ENCODE measurements at places on chromosomes 5 and 9.

GRCh38 chr9:123883634-123884033 lies 46.3 kb downstream of the DENND1A start:
- no peaks in the 10 kb centered on the region for H3K4me1 ChIP-seq
- H3K27me3 ChIP-seq = peaks cover 3% of the 10 kb centered on the region
- peaks cover 10% of the 10 kb centered on the region for H3K36me3 ChIP-seq
- DNase-seq = no peak
- H3K4me3 ChIP-seq = no peak overlapping the region

GRCh38 chr5:31434898-31435297 lies 97.0 kb downstream of the DROSHA start:
- H3K36me3 ChIP-seq = peaks cover 31% of the 10 kb centered on the region
- peaks cover 10% of the 10 kb centered on the region for H3K4me1 ChIP-seq
- no peaks in the 10 kb centered on the region for H3K27me3 ChIP-seq
- no peak overlapping the region for H3K27ac ChIP-seq

- no peaks in the 10 kb centered on the region for H3K36me3 ChIP-seq
- H3K27me3 ChIP-seq = peaks cover 11% of the 10 kb centered on the region
- H3K27ac ChIP-seq = no peak overlapping the region
Measured at GRCh38 chr5:124972703-124973102, 226.3 kb upstream of the ZNF608 start.

GRCh38 chr5:154811653-154812465 lies 38.5 kb downstream of the FAXDC2 start:
- H3K27me3 ChIP-seq = no peaks in the 10 kb centered on the region
- no peaks in the 10 kb centered on the region for H3K4me1 ChIP-seq

DNA sequence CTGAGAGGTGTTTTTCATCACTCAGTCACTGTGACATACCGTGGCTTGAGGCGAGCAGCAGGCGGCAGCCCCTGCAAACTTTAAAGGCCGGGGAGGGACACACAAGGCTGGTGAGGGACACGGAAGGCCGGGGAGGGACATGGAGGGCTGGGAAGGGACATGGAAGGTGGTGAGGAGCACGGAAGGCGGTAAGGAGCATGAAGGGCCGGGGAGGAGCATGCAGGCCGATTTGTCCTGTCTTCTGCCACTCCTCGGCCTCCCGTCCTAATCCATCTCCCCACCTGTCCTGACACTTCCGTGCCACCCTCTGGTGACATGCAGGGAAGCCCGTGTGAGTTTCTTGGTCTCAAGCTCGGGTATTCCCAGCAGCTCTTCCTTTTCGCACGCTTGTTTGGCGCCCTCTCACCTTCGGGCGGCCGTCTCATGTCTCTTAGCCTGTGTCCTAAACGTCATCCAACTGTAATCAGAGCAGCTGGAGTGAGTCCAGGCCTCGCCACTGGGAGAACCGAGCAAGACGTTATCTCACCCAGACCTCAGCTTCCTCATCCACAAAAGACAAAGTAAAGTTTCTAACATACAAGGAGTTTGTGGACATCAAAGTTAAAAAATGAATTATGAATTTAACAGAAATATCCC lies 126.5 kb downstream of the MRPL36 start:
- no peak overlapping the region for H3K27ac ChIP-seq
- H3K27me3 ChIP-seq = peaks cover 60% of the 10 kb centered on the region
- peaks cover 5% of the 10 kb centered on the region for H3K4me1 ChIP-seq
- no peak for DNase-seq

- H3K4me3 ChIP-seq = no peak overlapping the region
- no peak for DNase-seq
Measured at GRCh38 chr9:124843456-124844034, 9.7 kb upstream of the WDR38 start.

GRCh38 chr5:83281658-83282057 lies 189.9 kb upstream of the VCAN start:
- H3K27ac ChIP-seq = no peak overlapping the region
- H3K4me1 ChIP-seq = peaks cover 16% of the 10 kb centered on the region
- no peak for DNase-seq

GRCh38 chr9:36929350-36929675 lies 104.8 kb downstream of the PAX5 start:
- peaks cover 55% of the 10 kb centered on the region for H3K27me3 ChIP-seq
- no peaks in the 10 kb centered on the region for H3K36me3 ChIP-seq
- no peak overlapping the region for H3K27ac ChIP-seq
- no peak overlapping the region for H3K4me3 ChIP-seq
- peaks cover 4% of the 10 kb centered on the region for H3K4me1 ChIP-seq
- DNase-seq = no peak

GRCh38 chr9:69600314-69601047 lies 71.7 kb downstream of the APBA1 start:
- no peaks in the 10 kb centered on the region for H3K27me3 ChIP-seq
- H3K27ac ChIP-seq = no peak overlapping the region
- H3K36me3 ChIP-seq = no peaks in the 10 kb centered on the region
- H3K4me1 ChIP-seq = no peaks in the 10 kb centered on the region
- DNase-seq = no peak

- H3K27me3 ChIP-seq = no peaks in the 10 kb centered on the region
- H3K36me3 ChIP-seq = peaks cover 14% of the 10 kb centered on the region
- DNase-seq = no peak
- peak overlapping the region; percentile 68 for H3K27ac ChIP-seq
- H3K4me1 ChIP-seq = peaks cover 8% of the 10 kb centered on the region
Measured at GRCh38 chr5:61423487-61424145, 91.6 kb downstream of the ZSWIM6 start.

- peaks cover 8% of the 10 kb centered on the region for H3K27me3 ChIP-seq
- no peak overlapping the region for H3K27ac ChIP-seq
- H3K4me1 ChIP-seq = no peaks in the 10 kb centered on the region
Measured at GRCh38 chr5:141657404-141657803, 6.2 kb upstream of the FCHSD1 start.

DNA sequence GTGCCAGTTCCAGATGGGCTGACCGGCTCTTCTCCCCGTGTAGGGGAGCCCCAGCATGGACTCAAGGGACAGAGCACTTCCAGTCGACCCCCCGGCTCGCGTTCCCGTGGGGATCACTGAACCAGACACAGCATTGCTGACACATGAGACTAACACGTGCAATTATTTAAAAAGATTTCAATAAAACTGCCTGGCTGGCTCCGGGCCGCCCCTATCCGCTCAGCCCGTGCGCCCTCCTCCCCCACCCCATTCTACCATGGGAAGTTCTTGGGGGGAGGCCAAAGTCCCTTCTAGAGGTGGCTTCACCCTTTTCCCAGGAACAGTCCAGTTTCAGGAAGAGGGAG lies 4.7 kb downstream of the TESK1 start:
- peaks cover 9% of the 10 kb centered on the region for H3K4me1 ChIP-seq
- H3K36me3 ChIP-seq = peaks cover 7% of the 10 kb centered on the region
- H3K4me3 ChIP-seq = no peak overlapping the region
- peaks cover 22% of the 10 kb centered on the region for H3K27me3 ChIP-seq
- no peak for DNase-seq
- no peak overlapping the region for H3K27ac ChIP-seq

DNA sequence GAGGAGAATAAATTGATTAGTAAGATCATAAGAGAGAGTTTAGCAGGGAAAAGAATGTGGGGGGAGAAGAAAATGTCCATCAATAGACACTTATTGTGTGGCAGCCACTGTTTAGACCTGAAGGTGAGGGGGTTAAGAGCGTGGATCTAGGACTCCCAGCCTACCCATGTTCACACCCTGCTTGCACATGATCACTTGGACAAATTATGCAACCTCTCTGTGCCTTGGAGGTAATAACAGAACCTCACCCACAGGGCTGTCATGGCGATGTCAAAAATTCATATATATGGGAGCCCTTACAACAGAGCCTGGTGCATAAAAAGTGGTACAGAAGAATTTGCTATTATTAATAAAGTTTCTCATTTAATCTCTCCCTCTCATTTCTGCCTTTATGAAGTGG lies 86.0 kb upstream of the EQTN start:
- peak overlapping the region; percentile 51 for H3K27ac ChIP-seq
- H3K27me3 ChIP-seq = no peaks in the 10 kb centered on the region
- H3K4me1 ChIP-seq = peaks cover 80% of the 10 kb centered on the region
- no peaks in the 10 kb centered on the region for H3K36me3 ChIP-seq
- no peak overlapping the region for H3K4me3 ChIP-seq

DNA sequence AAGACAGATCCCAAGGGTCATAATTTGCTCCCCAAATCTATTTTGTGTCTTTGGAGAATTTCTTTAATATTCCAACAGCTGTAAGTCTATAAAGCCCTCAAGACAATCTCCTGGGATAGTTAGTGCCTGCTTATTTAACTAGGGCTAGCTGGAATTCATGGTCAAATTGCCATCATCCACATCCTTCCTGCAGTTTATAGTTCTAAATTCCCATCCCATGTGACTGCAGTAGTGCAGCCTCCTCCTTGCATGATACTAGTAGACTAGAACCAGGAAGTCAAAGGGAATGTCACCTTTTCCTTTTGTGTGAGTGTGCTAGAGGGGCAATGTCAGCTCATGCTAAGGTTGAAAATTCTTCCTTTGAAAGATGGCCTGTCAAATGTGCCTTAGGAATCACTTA lies 214.8 kb upstream of the PIK3R1 start:
- no peaks in the 10 kb centered on the region for H3K4me1 ChIP-seq
- no peak overlapping the region for H3K4me3 ChIP-seq
- H3K27me3 ChIP-seq = no peaks in the 10 kb centered on the region
- no peaks in the 10 kb centered on the region for H3K36me3 ChIP-seq
- H3K27ac ChIP-seq = no peak overlapping the region

DNA sequence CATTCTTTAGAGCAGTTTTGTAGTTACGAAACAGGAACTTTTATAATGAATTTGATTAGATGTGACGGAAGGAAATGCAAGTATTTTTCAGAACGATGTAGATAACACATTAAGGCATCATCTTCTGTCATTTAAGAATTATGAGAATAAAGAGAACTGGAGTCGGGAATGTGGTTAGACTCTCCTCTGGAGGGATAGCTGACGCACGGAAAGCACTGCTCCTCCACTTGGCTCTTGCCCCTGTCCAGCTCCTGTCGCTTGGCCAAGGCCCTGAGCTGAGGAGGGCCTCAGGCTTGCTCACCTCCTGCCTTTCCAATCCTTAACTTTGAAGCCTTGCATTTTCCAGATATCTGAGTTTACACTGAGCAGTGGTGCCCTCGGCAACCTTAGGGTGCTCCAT lies 60.5 kb downstream of the MAP1B start:
- no peak overlapping the region for H3K27ac ChIP-seq
- no peak for DNase-seq
- peaks cover 45% of the 10 kb centered on the region for H3K4me1 ChIP-seq
- peaks cover 28% of the 10 kb centered on the region for H3K27me3 ChIP-seq
- peaks cover 2% of the 10 kb centered on the region for H3K36me3 ChIP-seq

DNA sequence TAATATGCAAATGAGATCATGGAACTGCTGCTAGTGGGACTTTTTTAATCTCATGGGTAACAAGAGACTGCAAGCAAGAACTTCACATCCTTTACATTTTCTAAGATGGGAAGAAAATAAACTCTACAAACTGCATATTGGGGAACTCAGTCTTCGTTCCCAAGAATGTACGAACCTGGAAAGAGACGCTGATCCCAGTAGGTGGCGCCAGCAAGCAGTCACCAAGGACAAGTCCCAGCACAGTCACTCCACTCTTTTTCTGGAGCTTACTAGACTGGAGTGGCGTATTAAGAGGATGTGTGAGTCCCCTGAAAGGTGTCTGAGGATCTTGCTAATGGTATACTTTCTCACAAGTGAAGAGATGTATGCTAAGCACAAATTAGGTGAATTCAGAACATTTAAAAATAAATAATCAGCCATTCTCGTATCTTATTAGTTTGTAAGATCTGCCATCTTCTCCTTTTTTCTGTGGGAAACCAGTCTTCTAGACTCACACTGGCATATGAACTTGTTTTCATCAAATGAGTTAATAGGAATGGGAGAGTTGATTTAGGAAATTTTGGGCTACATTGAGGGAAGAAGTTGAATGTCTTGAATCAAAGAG lies 16.0 kb upstream of the PUM3 start:
- peak; percentile 50 for DNase-seq
- no peaks in the 10 kb centered on the region for H3K36me3 ChIP-seq
- peaks cover 38% of the 10 kb centered on the region for H3K27me3 ChIP-seq
- no peak overlapping the region for H3K4me3 ChIP-seq
- H3K4me1 ChIP-seq = no peaks in the 10 kb centered on the region
- no peak overlapping the region for H3K27ac ChIP-seq

DNA sequence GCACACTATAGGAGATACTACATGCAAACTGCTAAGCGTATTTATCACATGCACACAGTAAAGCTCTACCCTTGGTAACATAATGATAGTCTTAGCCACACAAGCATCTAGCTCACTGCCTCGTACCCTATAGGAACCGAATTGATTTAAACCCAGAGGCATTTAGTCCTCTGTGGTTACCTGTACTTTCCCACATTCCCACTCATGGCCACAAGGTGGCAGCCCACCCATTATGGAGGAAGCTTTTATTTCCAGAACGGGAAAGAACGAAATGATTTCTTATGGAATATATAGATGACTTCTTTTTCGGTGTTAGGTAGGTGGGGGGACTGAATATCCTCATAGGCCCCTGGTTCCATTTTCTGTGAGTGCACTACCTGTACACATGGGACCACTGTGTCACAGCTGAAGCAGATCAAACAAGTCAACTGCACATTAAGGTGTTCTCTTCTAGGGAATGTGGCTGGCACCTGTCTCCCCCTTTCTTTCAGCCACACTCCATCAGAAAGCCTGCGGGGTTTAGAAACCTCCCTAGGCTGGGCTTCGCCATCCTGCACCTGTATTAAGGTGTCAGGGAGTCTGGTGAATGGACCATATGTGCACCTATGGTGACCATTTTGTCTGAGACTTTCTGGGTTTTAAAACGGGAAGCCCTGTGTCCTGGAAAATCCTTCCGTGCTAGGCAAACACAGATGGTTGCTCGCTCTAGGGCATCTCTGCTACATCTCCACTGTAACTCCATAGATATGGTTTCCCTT lies 313.2 kb downstream of the SLIT3 start:
- H3K4me3 ChIP-seq = no peak overlapping the region
- H3K27me3 ChIP-seq = peaks cover 60% of the 10 kb centered on the region
- DNase-seq = peak; percentile 68
- H3K27ac ChIP-seq = no peak overlapping the region
- H3K36me3 ChIP-seq = no peaks in the 10 kb centered on the region

- no peak for DNase-seq
- H3K27ac ChIP-seq = no peak overlapping the region
- H3K36me3 ChIP-seq = no peaks in the 10 kb centered on the region
- H3K27me3 ChIP-seq = peaks cover 42% of the 10 kb centered on the region
Measured at GRCh38 chr5:139393497-139394122, 1.3 kb downstream of the PROB1 start.

GRCh38 chr9:85171163-85171562 lies 501.6 kb downstream of the NTRK2 start:
- no peaks in the 10 kb centered on the region for H3K27me3 ChIP-seq
- no peak overlapping the region for H3K4me3 ChIP-seq
- no peak overlapping the region for H3K27ac ChIP-seq
- peaks cover 3% of the 10 kb centered on the region for H3K36me3 ChIP-seq
- no peak for DNase-seq
